HT-29 (cell line): ENCODE measurements at places on chromosomes 3 and 15.

DNA sequence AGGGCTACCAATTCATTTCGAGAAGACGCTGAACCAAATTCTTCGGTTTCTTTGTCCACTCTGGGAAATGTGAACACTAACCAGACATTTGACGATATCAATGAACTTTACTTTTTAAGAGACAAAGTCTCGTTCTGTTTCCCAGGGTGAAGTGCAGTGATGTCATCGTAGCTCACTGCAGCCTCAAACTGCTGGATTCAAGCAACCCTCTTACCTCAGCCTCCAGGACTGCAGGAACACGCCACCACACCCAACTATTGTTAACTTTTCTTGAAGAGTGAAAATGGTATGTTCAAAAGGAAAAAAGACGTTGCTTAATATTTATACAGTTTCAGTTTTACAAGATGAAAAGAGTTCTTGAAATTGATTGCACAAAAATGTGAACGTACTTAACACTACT lies 30.6 kb downstream of the MB21D2 start:
- no peak for DNase-seq

DNA sequence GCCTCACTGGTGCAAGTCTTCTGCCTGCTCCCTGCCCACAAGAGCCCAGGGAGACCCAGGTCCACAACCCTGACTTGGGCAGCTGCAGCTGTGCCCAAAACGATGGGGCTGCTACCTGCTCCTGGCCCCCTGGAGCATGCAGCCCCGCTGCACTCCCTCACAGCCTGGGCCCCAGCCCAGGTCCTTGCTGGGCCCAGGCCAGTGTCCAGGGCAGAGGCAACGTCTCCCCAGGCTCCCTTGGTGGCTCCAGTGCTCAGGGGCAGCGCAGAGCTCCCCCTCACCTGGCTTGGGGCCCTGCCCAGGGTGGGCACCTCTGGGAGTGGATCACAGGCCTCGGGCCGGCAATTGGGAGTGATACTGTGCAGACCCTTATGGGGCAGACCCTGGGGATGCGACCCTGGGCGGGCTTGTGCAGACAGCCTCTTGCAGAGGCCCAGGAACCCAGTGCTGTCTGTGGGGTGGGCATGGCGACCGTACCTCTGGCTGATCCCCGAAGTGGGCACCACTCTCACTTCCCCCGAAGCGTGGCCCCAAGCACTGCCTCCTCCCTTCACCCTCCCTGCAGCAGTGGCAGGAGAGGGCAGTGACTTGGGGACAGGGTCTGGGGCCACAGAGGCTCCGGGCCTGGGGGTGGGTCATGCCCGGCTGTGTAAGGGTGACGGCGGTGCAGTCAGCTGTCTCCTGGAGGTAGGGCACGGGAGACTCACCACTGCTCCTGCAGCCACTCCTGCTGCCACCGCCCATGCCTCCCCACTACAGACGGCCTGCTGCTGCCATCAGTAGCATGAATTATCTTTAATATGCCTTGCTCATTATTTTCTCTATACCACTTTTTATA lies 255.9 kb downstream of the DOCK3 start:
- no peak for DNase-seq

DNA sequence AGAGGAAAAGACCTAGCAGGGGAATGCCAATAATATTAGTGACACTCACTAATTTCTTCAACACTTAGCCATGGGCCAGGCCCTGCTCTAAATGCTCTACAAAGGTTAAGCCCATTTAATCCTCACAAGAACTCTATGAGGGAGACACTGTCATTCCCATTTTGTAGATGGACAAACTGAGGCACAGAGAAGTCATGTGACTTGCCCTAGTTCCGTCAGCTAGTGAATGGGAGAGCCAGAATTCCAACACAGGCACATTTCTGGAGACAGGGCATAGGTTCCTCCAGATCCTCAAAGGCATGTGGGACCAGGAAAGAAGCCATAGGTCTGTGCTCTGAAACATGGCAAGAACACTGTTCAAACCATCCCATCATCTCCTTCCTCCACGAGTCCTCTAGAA lies 31.5 kb downstream of the LOXL1 start:
- no peak for DNase-seq

GRCh38 chr15:44726136-44726535 lies 10.2 kb upstream of the TRIM69 start:
- DNase-seq = no peak

- DNase-seq = no peak
Measured at GRCh38 chr3:27335571-27335970, 33.6 kb downstream of the NEK10 start.

- no peak for DNase-seq
Measured at GRCh38 chr15:71049706-71050422, 65.4 kb upstream of the THSD4 start.
